ENCODE measurements at places on chromosomes 4 and X.

- DNase-seq: no peak
These were observed 25.5 kb upstream of the UVSSA start for GRCh38 chr4:1321486-1321885.

DNA sequence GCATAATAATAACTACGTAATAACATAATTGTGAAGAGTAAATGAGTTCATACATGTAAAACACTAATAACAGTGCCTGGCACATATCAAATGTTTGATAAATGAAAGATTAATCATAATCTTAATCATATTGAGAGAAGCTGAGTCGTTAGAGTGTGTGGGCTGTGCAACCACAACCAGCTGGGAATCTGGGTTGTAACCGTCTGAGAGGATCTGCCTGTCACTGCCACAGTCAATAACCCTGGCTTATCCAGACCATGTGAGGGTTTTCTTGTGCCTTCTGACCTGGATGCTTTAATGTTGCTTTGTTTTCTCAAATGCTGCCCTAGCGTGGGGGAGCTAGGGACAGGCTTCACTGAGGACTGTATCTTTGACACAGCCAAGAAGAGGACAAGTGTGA lies 73.9 kb downstream of the TRPC5 start:
- no peak for DNase-seq

- no peak for DNase-seq
These were observed 23.1 kb upstream of the LRAT start for GRCh38 chr4:154720618-154721267.

DNA sequence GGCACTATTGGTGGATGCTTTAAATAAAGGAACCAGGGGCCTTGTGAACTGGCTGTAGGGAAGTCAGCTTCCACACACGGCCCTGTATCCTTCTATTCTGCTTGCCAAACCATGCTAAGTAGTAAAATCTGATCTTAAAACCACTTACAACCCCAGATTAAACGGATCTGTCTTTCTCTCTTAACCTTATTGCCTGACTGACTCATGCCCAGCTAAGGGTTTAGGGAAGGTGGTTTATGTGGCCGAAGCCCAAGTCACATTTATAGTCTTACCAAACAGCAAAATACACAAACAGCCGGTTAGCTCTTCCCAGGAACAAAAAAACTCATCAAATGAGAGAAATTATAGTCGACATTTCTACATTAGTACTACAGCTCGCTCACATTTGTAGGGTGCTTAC lies 988.4 kb upstream of the TENM3 start:
- DNase-seq: no peak

DNA sequence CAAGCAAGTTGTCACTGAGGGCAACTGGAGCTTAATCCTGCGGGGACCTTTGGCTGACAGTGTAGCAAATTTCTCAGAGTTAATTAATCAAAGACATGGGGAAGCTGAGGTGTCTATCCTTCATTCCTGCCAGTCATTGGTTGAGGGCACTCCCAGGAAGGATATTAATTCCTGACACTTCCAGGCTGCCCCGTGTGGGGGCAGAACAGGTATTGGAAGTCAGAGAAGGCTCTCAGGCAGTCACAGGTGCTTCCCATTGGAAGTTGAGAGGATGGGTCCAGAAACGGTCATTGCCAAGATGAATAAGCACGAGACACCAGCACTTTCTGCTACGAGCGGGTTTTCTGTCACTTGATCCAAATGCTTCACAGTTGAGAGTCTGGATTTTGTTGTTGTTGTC lies 29.1 kb upstream of the CD38 start:
- DNase-seq: no peak

GRCh38 chrX:129779747-129780146 lies at the start of gene SASH3:
Gene SASH3, plus strand, starts transcription at chrX:129779949. Its CDS starts 149 bp downstream, at chrX:129780098.
- no peak for DNase-seq

- DNase-seq: no peak
These were observed 14.8 kb downstream of the GABRQ start for GRCh38 chrX:152652467-152652866.

Measured in left renal cortex interstitium (tissue), 4 donors.